Stimulated activated CD4-positive, alpha-beta T cell treated with anti-CD3 and anti-CD28 coated beads, Interleukin-1b, Interleukin-23, amount 100 ng/mL, for 4 hours (primary cell): ENCODE measurements at places on chromosomes 7 and 10.

DNA sequence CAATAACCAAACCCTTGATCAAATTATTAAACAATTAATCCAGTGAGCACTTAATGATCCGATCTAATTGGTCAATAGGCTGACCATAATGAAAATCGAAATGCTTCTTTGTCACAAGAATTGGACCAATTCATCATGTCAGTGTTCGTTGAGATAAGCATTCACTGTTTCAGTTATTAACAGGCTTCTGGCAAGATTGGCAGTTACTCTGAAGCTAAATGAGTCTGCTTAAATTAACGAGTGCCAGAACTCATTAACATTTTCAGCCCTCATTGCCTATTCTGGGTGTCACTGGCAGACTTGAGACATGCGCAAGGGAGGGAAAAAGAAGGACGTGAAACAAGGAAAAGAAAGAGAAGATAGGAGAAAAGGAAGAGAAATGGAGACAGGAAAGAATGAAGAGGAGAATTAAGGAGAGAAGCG, 30.7 kb upstream of the SLC26A3 start:
- DNase-seq, result no peak

DNA sequence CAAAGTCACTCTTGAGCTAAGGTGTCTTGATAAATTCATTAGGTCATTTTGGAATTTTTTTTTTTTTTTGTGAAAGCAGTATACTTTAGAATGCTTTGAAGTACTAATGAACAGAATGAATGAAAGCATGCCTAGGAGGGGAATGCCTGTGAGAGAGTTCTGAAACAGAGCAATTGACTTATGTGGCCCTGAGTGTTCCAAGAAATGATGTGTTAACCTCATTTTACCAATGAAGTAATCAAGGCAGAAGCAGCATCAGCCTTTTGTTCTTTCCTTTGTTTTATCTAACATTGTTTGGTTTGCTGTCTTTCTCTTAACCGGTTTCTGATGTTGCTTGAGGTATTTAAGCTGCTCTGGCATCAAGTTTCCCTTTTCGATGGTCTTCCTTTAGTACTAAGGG, 154.6 kb upstream of the HGF start:
- no peak for DNase-seq

DNA sequence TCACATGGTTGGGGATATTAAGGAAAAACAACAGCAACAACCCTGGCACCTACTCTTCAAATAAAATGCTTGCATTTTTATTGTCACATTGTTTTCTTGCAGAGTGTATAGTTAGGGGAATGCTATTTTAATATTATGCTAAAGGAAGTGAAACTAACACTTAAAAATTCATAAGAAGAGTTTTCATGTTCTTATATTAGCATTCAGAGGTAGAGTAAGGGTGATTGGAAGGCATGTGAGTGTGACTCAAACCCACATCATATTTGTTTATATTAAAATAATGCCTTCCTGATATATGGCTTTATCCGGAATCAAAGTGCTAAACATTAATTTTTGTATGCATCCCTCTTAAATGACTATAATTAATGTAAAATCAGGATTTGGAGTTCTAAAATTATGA, 59.8 kb upstream of the TES start:
- DNase-seq, result no peak

- no peak for DNase-seq
Measured at GRCh38 chr7:64686493-64687184, 20.7 kb downstream of the ZNF107 start.

GRCh38 chr10:101489355-101489754, 98.7 kb downstream of the POLL start:
- DNase-seq, result no peak

DNA sequence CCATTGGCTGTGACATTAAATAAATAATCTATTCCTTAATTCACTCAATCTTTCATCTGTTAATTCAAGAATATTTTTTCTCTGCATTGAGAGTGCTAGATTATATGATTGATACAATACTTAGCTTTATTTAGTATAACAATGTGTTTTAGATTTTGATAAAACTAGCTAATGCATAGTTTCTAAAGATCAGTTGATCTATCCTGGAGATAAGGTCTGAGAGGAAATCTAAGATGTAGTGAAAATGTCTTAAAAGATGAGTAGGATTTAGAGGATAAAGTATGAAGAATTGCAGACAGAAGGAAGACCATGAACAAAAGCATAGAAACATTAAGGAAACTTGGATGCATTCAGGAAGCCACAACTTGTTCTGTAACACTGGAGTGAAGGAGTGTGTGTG, 110.3 kb downstream of the ETV1 start:
- DNase-seq, result no peak

GRCh38 chr7:41679566-41679965, 23.3 kb downstream of the INHBA start:
- no peak for DNase-seq

DNA sequence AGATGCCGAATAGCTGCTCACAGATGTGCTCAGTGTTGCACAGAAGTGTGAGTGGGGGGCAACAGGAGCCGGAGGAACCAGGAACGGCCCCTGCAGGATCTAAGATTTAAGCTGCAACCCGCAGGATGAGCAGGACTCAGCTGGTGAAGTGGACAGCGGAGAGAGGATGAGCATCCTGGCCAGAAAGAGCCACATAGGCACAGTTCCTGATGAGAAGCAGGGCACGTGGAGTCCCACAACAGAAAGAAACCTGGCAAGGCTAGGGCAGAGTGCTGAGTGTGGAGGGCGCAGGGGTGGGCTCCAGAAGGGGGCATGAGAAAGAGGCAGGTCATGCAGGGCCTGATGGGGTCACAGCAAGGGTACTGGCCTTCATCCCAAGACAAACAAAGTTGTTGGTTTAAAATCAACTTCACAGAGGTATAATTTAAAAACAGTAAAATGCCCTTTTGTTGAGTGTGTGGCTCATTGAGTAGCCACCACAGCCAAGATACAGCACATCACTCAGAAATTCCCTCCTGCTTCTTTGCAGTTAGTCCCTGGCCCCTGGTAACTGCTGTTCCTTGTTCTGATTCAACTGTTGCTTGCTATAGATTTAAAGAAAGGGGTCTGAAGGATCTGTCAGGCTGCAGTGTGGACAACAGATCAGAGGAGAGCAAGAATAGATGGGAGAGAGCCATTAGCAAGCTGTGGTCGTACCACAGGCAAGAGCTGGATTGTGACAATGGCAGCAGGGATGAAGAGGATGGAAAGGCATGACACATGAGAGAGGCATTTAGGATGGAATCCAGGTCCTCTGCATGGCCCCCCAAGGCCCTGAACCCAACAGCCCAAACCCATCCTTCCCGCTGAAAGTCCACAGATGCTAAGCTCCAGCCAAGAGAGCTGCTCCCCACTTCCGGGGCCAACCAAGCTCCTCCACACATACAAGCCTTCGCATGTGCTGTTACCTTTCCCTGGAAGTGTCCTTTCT, 53.1 kb upstream of the OSBPL3 start:
- no peak for DNase-seq

DNA sequence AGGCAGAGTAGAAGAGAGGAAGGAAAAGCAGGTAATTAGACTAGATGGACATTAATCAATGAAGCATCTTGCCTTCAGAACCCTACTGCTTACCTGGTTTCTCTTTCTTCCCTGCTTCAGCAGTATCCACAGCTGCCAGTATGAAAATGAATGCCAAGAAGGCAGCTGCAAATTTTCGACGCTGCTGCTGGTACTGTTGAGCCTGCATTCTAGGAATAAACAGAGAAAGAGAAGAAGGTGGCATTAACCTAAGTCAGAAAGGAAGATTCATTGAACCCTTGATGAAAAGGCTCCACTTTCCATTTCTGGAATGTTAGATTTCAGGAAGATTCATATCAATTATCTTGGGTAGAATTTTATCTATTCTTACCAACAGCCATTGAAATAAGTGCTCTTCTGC, 88.8 kb downstream of the PTN start:
- no peak for DNase-seq

DNA sequence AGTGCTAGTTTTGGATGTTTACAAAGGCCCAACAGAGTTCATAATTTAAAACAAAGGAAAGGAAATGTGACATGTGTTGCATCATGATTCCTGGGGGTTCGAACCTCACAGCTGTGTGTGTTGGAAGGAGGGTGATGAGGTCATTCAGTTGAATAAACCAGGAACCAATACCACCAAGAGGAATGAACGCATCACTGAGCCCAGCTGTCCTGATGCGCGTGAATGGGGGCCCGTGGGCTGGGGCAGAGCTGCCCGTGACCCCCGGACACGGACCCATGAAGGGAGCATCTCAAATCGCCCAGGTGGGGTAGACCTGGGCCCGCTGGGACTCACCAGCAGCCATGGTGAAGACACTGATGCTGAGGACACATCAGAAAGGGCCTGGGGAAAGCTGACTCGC, 33.0 kb downstream of the BRI3 start:
- DNase-seq, result no peak

GRCh38 chr7:3294432-3295100, 6.5 kb upstream of the SDK1 start:
- DNase-seq, result no peak

- no peak for DNase-seq
Measured at GRCh38 chr10:110103921-110104461, 96.2 kb downstream of the ADD3 start.

- DNase-seq, result peak; percentile 37
Measured at GRCh38 chr7:5396542-5396941, 27.1 kb downstream of the TNRC18 start.

- no peak for DNase-seq
Measured at GRCh38 chr10:113139699-113140098, 189.7 kb downstream of the TCF7L2 start.

DNA sequence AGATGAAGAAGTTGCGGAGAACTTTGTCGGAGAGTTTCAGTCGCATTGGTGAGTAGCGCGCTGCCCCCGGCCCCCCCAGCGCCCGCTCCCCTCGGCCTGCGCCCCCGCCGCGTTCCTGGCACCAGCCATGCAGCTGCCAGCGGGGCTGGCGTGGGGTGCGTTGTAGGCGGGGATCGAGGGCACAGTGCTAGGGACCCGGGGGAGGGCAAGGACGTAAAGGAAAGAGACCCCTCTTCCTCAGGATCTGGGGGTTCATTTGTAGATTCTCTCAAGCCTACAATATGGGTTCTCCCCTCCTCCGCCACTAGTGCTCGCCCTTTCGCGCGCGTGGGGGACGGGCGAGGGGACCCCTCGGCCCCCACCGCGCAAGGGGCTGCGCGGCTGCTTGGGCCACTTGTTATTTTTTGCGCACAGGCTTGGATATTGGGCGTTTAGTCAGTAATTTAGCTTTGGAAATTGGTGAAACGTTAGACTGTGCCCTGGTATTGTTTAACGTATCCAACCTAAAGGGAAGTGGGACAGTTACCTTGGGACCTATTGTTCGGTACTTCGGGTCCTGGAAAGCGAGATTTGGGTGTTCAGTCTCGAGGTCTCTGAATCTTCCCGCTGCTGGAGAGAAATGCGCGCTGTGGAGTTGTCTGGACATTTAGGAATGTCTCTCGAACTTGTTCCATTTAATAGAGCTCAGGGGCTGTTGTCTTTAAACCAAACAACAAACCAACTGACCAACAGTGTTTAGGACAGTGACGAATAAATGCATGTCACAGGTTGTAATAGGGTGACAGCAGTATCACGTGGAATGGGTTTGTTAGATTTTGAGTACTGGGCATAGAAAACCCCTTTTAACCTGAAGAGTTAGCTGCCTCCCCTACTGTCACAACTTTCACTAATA, 796 bp downstream of the CDK14 start:
- no peak for DNase-seq

DNA sequence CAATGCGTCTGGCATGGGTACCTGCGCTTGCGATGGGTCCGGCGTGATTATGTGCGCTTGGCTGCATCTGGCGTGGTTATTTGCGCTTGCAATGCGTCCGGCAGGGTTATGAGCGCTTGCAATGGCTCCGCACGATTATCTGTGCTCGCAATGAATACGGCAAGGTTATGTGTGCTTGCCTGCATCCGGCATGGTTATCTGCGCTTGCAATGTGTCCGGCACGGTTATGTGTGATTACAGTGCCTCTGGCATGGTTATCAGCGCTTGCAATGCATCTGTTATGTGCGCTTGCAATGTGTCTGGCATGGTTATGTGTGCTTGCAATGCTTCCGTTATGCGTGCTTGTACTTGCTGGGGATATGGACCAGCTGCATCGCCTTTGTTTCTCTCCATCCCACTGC, 37.7 kb downstream of the RBAK start:
- DNase-seq, result no peak

- DNase-seq, result no peak
Measured at GRCh38 chr10:104807581-104808310, 166.7 kb downstream of the SORCS3 start.

GRCh38 chr7:29588900-29589696, 25.5 kb downstream of the PRR15 start:
- no peak for DNase-seq

GRCh38 chr10:132559538-132559937, 22.0 kb downstream of the INPP5A start:
- DNase-seq, result no peak

DNA sequence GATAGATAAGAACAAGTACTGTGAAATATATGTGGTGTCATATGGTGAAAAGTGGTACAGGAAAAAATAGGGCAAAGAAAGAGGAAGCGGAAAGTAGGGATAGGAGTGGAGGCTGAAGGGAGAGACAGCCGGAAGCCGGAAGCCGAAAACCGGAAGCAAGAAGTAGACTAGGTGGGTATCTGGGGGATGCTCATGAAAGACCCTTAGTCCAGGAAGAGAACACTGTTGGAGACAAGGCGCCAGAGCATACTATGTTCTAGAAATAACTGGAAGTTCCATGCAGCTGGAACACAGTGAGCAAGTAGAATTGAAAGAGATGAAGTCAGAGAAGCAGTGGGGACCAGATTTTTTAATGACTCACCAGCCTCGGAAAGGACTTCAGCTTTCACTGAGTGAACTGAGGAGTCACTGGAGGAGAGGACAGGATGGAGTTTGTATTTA, 22.5 kb downstream of the ST8SIA6 start:
- no peak for DNase-seq

DNA sequence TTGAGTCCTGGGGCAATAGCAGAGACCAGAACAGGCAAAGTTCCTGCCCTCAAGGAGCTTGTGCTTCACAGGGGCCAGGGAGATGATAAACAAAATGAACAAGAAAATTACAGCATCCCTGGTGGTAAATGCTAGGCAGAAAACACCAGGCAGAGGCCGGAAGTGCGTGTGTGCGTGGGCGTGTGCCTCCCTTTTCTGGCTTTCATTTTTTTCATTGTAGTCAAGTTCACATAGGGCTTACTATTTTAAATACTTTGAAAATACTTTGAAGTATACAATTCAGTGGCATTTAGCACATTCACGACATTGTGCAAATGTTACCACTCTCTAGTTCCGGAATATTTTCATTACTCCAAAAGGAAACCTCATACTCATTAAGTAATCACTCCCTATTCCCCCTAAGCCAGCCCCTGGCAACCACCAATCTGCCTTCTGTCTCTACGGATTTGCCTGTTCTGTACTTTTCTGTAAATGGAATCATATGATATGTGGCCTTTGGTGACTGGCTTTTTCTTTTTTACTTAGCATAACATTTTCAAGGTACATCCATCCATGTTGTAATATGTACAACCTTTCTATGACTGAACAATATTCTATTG, 88.1 kb upstream of the PDCD4 start:
- peak; percentile 60 for DNase-seq

GRCh38 chr10:110481919-110482318, 15.8 kb upstream of the DUSP5 start:
- no peak for DNase-seq

GRCh38 chr10:69559525-69559924, 13.7 kb downstream of the NEUROG3 start:
- DNase-seq, result no peak
